ENCODE measurements at places on chromosomes 1 and 21.

GRCh38 chr1:211870156-211870555, 39.6 kb upstream of the LPGAT1 start:
- no peak for DNase-seq

- no peak for DNase-seq
Measured at GRCh38 chr21:42081138-42081537, 10.0 kb downstream of the UMODL1 start.

DNA sequence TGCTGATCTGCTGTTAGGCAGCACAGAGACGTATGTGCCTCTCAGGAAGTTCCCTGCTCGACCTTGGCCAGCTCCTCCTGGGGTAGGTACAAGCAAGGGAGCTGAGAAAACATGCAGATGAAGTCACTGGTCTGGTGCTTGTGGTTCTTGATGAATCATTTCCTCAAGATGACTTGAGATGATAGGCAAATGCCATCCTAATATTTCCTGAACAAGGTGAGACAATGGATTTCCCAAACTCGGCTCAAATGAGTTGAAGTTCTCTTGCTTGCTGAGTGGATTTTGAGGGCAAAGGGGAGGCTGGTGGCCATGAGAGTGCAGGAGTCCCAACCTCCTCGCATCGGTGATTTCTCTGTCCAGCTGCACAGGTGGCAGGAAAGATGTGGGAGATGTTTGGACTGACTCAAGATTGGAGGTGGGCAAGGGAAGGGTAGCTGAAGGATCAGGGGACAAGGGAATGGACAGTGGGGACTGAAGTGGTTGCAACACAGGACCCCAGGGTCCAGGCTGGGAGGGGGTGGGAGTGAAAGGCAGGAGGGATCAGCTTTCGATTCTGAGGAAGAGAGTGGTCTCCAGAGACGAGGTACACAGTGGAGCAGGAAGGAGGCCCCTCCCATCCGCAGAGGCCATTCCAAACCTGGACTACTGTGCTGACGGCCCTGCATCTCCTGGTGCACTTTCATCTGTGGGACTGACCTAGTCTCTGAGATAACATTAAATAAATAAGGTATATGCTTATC, 63.9 kb downstream of the CAPN2 start:
- DNase-seq, result peak; percentile 9

GRCh38 chr1:236058141-236058934, 6.6 kb downstream of the NID1 start:
- DNase-seq, result no peak

GRCh38 chr1:220926146-220926545, 46.9 kb downstream of the HLX start:
- no peak for DNase-seq

DNA sequence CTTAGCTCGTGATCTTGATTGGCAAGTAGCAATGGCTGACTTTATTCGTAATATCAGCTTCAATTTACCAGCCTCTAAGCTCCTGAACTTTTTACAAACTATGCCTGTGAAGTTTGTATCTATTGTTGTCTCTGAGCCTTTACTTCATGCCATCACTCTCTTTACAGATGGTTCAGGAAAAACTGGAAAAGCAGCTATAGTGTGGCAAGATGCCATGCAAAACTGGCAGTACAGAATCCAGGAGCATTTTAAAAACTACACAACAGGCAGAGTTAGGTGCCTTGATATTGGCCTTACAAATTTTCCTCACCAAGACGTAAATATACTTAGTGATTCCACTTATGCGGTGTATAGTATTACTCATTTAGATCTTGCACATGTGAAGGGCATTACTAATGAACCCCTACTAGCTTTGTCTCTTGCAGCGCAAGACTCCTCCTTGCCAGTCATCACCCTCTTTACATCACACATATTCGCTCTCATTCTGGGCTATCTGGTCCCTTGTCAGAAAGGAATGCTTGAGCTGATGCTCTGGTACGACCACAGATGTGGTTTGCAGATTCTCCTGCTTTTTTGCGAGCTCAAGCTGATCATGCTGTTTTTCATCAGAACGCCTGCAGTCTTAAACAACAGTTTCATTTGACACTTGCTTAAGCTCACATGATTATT, 36.3 kb downstream of the CLCA1 start:
- no peak for DNase-seq

- no peak for DNase-seq
Measured at GRCh38 chr1:205585835-205586785, 45.7 kb downstream of the ELK4 start.

DNA sequence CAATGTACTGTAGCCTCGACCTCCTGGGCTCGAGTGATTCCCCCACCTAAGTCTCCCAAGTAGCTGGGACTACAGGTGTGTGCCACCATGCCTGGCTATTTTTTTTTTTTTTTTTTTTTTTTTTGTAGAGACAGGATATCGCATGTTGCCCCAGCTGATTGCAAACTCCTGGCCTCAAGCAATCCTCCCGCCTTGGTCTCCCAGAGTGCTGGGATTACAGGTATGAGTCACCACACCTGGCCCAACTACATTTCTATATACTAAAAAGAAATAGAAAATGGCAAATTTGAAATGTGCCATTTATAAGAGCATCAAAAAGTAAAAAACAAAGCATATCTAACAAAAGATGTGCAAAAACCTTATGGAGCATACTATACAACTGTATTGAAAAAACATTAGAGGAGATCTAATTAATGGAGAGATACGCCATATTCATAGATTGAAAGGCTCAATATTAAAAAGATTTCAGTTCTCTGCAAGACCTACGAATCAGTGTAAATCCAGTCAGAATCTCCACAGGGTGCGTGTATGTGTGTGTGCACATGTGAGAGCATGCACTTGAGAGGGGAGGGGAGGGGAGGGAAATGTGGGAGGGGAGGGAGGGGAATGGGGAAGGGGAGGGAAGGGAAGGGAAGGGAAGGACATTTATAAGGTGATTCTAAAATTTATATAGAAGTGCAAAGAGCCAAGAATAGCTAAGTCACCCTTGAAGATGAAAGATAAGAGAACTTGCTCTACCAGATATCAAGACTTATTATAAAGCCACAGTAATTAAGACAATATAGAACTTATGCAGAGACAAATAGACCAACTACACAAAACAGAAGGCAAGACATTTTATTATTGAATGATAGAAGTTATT, 15.5 kb upstream of the PADI4 start:
- DNase-seq, result no peak

DNA sequence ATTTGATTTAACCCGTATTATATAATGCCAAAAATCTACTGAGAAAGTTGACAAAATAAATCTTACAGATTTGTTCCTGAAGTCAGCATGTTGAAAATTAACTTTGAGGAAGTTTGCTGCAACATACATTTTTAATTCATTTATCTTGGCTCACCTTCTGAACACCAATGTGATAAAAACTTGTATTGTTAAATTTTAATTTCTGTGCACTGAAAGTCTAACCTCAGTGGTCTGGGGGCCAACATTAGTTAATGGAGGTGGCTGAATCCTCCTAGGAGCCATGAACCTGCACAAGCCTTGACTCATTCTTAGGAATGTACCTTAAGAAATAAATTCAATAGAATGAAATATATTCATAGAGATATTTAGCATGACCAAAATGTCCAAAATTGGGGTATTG, 95.3 kb downstream of the ADSS2 start:
- no peak for DNase-seq

GRCh38 chr21:41437729-41438128, 11.7 kb downstream of the MX1 start:
- no peak for DNase-seq

DNA sequence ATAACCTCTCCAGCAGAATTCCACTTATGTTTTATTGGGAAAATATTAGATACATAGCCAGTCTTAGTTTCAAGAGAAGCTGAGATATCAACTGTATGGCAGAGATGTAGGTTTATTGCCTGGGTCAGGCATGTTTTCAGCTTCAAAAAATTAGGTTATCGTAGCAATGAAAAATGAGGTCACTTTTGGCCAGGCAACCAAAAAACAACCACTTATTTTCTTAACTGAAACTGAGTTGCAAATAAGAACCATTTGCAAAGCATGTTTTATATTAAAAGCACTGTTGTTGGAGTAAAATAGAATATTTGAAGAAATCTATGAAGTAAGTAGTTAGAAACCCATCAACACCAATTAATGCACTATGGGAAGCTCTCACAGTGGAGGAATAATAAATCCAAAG, 5.5 kb upstream of the OR6Y1 start:
- DNase-seq, result no peak

DNA sequence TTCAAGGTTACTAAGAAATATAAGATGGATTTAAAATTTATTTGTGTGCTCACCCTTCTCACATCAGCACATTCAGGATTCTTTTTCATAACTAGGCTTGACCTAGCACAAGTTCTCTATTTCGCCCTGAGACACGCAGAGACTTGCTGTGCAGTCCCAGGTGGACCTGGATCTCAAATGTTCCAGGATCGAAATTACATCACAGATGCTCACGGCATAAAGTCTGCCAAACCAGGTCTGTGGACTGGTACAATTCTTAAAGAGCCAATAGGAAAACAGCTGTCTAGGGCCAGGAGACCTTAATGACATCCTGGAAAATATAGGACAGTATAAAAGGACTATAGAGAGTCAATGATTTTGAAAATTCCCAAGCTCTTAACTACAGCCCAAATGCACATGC, 2.2 kb downstream of the PGBD5 start:
- DNase-seq, result no peak

DNA sequence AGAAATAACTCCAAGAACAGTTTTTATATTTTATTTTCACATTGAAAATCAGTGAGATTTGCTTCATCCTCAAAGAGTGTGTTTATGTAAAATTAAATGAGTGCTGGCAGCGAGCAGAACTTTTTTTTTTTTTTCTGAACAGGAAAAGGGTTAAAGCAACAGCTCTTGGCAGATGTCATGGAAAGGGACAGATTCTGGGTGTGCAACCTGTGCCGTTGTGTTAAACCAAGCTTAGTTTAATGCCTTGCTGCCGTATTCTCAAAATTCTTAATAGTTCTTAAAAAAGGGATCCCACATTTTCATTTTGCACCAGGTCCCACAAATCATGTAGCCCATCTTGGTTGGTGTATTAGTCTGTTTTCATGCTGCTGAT, 227.4 kb upstream of the VAMP3 start:
- DNase-seq, result no peak

Measured in effector memory CD4-positive, alpha-beta T cell (primary cell).